ENCODE measurements at places on chromosomes 2 and 18.

GRCh38 chr18:13382366-13382953 is 163.9 kb downstream of the LDLRAD4 start:
- DNase-seq, result peak; percentile 69

DNA sequence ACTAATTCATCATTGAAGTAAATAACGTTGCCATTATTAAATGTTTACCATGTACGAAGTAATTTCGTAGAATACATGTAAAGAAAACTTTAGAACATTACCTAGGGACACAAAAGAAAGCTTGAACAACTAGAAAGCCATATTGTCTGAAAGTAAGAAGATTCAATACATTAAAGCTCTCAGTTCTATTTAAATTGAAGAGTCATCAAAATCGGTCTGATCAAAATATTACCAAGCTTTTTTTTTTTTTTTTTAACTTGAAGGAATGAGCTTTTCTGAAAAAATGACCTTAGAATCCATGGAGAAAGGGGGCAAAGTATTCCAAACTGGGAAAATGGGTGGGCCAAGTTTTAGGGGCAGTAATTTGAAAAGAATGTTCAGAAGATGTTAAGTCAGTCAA is 300.8 kb downstream of the GPD2 start:
- DNase-seq, result no peak

GRCh38 chr2:39524756-39525635 is 87.9 kb upstream of the MAP4K3 start:
- no peak for DNase-seq

- no peak for DNase-seq
Measured at GRCh38 chr2:118091631-118092030, 3.4 kb downstream of the INSIG2 start.

DNA sequence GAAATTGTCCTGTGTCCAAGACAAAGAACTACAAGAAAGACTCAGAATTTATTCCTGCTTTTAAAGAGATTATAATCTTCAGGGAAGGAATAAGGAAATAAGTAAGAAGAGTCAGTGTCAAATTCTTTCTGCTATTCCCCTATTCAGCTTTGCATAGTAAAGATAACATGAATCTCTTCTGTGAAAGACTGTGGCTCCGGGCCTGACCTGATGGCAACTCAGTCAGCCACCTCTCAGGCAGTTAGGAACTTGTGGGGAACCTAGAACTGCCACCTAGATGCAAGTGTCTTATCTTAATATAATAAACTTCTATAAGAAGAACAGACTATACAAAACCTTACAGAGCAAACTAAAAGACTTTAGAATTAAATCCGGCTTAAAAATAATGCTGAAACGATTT is 382.0 kb downstream of the RAD51AP2 start:
- DNase-seq, result no peak

GRCh38 chr2:61647044-61647443 is 108.9 kb upstream of the XPO1 start:
- no peak for DNase-seq

- DNase-seq, result no peak
Measured at GRCh38 chr2:182064019-182064778, 78.5 kb downstream of the PPP1R1C start.

GRCh38 chr18:10558243-10558966 is 32.6 kb downstream of the NAPG start:
- DNase-seq, result no peak

- no peak for DNase-seq
Measured at GRCh38 chr2:224764565-224765236, 48.5 kb upstream of the CCDC195 start.

DNA sequence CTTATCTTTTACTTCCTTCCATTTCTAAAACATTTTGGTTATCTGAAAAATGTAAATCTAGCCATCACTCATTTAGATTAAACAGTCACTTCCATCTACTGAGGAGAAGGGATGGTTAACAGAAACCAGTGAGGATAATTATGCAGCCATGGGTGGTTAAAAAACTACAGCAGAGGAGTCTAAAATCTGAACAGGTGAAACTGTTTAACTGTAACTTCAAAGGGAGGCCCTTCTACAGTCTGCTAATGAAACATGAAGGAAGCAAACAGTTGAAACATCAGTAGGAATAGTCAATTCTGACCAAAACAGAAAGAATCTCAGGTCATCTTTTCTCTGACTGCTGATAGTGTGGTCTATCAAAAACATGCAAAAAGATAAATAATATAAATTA is 71.0 kb downstream of the DTNB start:
- DNase-seq, result peak; percentile 31

DNA sequence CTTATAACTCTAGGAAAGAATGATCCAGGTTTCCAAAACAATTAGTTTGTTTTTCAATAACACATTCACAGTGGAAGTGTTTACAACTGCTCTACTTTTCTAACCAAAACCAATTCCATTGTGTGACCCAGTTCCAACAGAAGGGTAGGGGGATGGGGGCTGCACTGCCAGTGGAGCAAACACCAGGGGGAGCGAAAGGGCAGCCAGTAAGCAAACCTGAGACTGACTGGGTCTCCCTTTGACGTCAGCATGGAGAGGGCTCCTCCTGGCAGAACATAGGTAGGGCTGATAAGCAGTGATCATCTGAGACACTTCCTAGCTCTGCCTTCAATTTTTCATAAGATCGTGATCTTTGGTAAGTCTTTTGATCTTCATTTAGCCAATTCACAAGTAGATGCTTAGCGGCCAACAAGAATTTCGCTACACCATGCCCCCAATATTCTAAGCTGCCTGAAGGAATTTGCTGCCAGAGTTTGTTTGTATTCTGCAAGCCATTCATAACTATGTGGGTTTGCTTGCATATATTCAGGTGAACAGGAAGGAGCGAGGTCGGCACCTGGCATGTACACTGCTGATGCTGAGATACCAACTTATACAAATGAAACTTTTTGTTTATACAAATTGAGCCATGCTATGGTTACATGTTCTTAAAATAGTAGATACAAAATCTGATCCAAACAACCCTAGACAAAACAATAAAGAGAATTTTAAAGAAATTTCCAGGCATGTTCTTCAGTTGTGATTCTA is 45.9 kb downstream of the ST6GAL2 start:
- no peak for DNase-seq

DNA sequence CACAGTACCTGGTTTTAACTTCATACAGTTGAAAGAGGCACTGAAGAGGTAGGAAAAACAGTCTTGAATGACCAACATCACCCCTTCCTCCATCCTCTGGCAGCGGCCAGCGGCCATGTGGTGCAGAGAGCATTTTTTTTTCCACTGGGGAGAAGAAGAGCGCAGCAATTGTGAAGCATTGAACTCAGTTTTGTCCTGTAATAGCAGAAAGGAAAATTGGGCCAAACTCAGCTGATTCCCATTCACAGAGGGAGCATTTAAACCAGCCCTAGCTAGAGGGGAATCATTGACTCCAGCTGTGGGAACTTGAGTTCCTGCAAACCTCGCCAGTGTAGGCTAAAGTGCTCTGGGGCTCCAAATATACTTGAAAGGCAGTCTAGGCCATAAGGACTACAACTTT is 316.6 kb upstream of the CHST9 start:
- no peak for DNase-seq

DNA sequence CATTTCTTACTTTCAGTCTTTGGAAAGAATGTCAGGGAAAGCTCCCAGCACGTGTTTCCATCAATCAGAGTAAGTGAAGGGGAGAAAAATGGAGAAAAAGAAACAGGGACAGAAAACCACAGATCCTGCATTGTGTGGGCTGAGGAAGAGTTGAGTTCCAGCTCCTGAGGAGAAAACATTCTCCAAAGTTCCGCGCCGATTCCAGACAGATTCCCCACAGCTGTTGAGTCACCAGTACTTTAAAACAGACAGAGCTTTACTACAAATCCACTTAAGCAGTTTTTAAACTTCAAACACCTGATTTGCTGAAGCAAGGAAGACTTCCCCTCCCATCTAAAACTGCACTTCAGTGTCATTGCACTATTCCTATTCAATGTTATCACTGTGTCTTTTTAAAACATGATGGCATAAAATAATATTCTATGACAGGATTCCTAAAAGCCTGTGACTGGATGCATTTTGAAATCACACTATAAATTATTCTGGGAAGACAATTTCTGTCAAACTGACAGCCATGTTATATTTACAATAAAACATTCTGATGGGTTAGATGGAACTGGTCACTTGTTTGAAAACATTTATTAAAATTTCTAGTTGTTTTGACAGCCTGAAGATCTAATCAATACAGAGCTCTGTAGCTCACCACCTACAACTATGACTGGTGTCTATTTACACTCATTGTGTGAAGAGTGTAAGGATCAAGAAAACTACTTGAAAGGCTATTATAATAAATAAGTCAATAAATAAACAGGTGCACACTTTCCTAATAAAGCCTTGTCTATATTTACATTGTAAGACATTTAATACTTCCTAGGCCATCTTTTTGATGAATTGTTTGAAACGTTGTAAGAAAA is 40.9 kb downstream of the TCF4 start:
- DNase-seq, result no peak

GRCh38 chr18:29383311-29384273 is 1206.7 kb upstream of the CDH2 start:
- no peak for DNase-seq

GRCh38 chr2:9140645-9141044 is 66.0 kb upstream of the ASAP2 start:
- no peak for DNase-seq

GRCh38 chr2:224650815-224651439 is 65.2 kb downstream of the CCDC195 start:
- DNase-seq, result peak; percentile 58

GRCh38 chr2:237898057-237898414 is 38.6 kb downstream of the RAMP1 start:
- no peak for DNase-seq

GRCh38 chr18:47701134-47701533 is 229.3 kb downstream of the SMAD2 start:
- no peak for DNase-seq

GRCh38 chr2:203177361-203177760 is 61.5 kb upstream of the CYP20A1 start:
- no peak for DNase-seq

DNA sequence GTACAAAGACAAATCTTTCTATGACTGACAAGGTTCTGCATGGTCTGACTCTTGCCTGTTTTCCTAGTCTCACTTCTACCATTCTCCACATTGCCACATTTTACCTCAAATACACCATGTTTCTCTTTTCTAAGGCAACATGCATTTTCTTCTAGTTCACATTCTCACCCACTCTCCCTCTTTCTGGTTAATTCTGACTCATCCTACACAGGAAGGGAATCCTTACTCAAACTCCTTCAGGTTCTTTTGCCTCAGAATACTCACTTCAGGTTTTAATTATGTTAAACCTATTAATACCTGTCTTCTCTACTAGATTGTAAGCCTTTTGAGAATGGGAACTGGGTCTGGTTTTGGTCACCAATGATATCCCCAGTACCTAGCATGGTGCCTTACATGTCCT is 47.2 kb downstream of the MAP2 start:
- DNase-seq, result no peak

DNA sequence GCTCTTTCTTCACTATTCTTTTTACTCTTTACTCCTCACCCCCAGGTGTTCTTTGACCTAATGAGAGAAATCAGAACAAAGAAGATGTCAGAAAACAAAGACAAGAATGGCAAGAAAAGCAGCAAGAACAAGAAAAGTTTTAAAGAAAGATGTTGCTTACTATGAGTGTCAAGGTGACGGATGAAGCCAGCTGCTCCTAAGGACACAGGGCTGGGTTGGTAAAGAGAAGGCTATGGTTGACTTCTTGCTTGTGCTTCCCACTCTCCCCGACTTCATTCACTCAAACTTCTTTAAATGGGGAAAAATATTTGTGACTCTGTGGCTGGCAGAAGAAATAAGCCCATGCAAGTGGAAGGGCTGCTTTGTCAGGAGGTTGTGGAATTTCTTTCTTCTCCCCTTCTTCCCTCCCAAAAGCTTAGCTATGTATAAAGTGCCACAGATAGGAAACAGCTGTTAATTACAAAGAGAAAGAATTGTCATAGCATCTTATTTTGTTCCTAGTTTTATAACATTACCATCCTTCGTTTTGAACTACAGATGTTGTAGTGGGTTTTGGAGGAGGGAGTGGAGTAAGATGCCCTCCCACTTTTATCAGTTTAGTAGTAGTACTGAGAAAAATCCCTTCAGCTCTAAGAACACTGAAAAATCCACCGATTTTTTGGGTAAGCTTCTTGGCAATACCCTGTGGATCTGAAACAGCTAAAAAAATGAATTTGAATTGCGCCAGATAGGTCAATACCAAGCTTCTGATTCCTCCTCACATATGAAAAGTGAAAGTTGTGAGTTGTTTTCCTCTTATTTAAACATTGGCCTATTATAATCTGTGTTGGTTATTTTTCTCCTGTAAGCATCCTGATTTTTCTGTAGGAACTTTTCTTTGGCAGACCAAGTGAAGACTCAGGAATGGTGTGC is 40.7 kb downstream of the RALB start:
- DNase-seq, result no peak

DNA sequence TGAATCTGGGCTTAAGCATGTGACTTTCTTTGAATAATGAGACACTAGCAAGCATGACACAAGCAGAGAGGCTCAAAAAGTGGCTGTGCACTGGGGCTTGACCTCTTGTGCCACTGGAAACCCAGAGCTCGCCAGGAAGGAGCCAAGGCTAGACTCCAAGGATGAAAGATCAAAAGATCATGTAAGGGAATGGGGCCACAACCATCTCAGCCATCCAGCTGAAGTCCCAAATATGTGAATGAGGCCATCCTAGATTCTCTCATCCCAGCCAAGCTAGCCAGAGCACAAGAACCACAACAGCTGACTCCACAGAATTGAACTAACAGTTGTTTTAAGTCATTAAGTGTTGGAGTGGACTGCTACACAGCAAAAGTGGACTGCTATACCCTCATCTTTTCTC is 288.1 kb downstream of the CCDC178 start:
- DNase-seq, result no peak

DNA sequence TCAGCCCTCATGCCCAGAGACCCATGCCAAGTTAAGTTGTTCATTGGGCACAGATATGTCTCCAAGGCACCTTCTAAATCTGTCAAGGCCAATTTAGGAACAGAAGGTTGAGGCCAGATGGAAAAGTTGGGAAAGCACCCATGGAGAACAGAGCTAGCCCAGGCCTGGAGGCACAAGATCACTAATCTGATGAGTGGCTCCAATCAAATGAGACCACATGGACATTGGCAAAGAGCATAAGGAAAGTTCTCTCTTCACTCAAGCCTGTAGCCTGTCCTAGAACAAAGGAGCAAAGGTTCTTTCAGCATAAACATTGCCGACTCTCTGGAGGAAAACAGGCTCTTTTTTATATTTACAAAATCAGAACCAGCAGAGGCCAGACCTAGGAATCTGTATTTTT is 154.8 kb downstream of the RNF152 start:
- no peak for DNase-seq

- no peak for DNase-seq
Measured at GRCh38 chr2:8437228-8437948, 244.5 kb upstream of the ID2 start.
